ENCODE measurements at places on chromosomes 1 and 21.

DNA sequence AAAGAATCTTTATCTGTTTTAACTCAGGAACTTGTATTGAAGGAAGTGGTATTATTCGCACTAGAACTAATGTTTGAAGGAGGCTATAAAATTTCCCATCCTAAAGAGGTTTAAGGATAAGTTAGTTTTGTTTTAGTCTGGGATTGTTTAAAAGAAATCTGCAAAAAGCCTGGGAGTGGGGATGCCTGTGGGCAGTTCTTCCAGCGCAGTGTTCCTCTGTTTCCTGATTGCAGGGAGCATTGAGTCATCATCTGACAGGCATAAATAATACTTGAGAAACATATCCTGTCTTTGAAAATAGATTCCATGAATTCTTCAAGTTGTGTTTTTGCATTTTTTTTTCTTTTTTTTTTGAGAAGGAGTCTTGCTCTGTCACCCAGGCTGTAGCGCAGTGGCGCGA is 350.8 kb upstream of the PTBP2 start:
- DNase-seq, result peak; percentile 65

DNA sequence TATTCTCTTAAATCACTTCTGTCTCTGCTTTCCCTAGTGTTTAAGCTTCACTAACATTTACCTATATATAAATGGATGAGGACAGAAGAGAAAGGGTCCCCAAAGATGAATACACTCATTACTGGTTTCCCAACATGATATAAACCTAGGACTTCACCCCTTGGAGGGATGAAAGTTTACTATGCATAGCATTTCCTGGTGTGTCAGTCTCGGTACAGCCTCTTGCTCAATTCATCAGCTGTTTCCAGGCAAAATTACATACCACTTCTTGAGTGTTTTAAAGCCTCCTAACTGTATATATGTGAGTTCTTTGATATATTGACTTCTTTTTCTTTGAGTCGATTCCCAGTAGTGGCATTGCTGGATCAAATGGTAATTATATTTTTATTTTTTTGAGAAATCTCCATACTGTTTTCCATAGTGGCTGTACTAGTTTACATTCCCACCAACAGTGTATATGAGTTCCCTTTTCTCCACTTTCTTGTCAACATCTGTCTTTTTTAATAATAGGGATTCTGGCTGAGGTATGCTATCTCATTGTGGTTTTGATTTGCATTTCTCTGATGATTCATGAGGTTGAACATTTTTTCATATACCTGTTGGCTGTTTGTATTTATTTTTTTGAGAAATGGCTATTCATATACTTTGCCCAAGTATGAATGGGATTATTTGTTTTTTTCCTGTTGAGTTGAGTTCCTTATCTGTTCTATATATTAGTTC is 259.3 kb upstream of the CACYBP start:
- peak; percentile 56 for DNase-seq

DNA sequence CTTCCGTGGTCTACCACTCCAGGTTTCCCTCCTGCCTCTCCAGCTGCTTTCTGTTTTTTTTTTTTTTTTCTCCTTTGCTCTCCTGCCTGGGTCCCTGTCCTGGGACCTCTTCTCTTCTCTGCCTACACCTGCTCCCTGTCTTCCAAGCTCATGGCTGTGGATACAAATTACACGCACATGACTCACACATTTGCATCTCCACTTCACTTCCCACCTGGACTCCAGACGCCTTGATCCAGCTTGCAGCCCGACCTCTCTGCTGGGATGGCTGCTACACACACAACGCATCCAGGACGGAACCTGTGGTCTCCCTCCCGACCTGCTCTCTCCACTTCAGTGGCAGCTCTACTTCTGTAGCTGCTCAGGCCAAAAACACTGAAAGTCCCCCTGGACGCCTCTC is 44.4 kb upstream of the B3GALT5 start:
- no peak for DNase-seq

- no peak for DNase-seq
Observed at GRCh38 chr1:235881930-235882700, 15.4 kb upstream of the LYST start.

DNA sequence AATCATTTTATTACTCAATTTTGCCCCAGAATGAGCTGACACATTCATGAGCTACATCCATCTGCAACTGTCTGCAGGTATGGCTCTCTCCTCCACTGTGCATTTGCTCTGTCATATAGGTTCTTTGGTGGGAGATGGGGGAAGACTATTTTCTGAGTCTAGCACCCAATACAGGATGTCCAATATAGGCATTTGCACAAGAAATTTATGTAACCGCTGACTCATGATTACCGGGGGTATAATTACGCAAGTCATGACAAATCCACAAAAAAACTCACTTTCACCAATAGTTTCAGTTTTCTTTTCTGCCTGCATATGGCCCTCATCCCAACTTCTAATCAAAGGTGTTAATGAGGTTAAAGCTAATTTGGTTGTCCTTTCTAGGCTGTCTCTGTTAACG is 17.5 kb upstream of the VSIG8 start:
- DNase-seq, result peak; percentile 89

DNA sequence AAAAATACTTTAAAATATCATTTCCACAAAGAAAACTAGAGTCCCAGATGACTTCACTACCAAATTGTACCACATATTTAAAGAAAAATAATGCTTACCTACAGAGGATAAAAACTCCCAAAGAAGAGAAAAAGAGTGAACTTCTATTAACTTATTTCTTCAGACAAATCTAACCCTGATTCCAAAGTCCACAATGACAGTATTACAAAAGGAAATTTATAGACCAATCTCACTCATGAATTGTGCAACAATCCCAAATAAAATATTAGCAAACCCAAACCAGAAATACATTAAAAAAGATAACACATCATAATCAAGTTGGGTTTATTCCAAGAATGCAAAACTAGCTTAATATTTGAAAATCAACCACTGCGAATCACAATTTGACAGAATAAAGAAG is 161.4 kb upstream of the GALNT2 start:
- DNase-seq, result no peak

GRCh38 chr1:154996966-154997701 is 3.7 kb downstream of the LENEP start:
- DNase-seq, result no peak

- DNase-seq, result peak; percentile 44
Observed at GRCh38 chr1:194813096-194813495, 1626.7 kb upstream of the B3GALT2 start.

DNA sequence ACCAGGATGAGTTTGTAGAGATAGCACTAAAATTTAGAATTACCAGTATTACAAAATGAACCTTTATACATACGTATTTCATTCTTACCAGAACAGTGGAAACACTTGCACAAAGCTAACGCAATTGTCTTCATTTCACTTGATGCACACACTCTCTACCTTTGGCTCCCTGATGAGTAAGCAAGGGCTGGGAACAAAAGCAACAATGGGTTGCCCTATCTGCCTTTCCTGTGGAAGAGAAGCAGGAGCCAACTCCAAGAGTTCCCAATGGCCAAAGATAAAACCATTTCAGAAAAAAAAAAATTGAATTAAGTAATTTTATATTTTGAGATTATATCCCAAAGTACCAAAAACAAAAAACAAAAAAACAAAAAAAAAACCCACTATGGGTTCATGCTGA is 344.1 kb upstream of the GREM2 start:
- no peak for DNase-seq

GRCh38 chr1:91622616-91623015 is 122.0 kb downstream of the CDC7 start:
- no peak for DNase-seq

DNA sequence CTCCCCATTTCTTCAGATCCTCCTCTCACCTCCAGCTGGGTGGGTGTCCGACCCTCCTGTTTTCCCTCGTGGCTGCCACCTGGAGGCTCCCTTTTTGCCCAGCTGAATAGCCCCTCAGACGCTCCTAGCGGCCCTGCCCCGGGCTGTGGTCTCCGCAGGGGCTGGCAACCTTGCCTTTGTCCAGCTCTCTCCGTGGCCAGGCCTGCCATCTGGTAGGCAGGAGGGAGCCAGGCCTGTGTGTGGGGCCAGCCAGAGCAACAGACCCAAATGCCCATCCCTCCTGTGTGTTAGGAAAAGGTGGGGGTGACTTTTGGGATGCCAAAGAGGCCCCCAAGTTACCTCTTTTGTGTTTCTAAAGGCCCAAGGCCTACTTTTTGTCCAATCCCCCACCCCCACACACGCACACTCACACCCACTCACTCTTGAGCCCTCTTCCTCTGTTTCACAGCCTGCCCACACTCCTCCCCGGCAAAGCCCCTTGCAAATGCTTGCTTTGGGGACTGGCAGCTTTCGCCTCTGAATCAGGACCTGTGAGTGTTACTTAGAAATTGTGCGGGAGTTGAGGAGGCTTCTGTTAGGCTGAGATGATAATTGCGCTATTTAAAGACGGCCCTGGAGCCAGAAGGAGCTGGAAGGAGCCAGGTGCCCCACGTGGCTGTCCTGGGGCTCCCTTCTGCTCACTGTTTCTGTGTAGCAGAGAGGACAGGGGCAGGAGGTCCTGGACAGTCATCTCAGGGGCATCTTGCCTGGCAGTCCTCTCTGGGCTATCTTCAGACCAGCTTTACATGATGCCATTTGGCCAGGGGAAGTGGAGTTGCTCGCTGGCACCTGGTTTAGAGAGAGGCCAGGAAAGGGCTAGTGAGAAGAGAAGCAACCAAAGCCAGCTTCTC is 9.1 kb downstream of the PPFIA4 start:
- DNase-seq, result no peak

- DNase-seq, result no peak
Observed at GRCh38 chr1:63955370-63956145, 181.7 kb downstream of the ROR1 start.

GRCh38 chr1:214391873-214392645 is 111.1 kb downstream of the SMYD2 start:
- DNase-seq, result no peak

- no peak for DNase-seq
Observed at GRCh38 chr1:47532921-47533792, 95.3 kb downstream of the FOXD2 start.

GRCh38 chr1:115641762-115642167 is at the start of gene VANGL1:
VANGL1 (plus strand) TSS chr1:115641970; CDS start chr1:115651414, 9,444 bp downstream.
- DNase-seq, result no peak

GRCh38 chr1:185473186-185473585 is 156.1 kb upstream of the IVNS1ABP start:
- DNase-seq, result no peak

GRCh38 chr1:43659212-43660166 is 9.5 kb downstream of the KDM4A start:
- DNase-seq, result no peak

- DNase-seq, result no peak
Observed at GRCh38 chr1:230383425-230383824, 42.7 kb downstream of the PGBD5 start.

- no peak for DNase-seq
Observed at GRCh38 chr21:41537356-41537755, 29.4 kb upstream of the TMPRSS2 start.

DNA sequence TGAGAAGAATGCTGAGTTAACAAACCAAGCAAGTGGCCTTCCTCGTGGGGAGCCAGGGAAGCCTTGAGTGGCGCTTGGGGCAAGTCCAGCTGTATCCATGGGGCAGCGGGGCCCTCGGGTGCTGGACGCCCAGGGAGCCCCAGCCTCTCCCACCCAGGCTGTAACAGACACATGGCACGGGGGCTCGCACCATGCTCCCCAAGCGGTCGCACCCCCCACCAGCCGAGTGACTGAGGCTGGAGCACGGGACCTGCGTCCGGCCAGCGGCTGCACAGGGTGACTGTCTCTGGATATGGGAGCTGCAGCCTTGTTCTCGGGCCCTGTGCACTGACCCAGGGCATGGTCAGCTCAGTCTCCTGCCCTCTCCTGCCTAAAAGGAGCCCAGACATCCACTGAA is 53.9 kb upstream of the ACTRT2 start:
- no peak for DNase-seq

DNA sequence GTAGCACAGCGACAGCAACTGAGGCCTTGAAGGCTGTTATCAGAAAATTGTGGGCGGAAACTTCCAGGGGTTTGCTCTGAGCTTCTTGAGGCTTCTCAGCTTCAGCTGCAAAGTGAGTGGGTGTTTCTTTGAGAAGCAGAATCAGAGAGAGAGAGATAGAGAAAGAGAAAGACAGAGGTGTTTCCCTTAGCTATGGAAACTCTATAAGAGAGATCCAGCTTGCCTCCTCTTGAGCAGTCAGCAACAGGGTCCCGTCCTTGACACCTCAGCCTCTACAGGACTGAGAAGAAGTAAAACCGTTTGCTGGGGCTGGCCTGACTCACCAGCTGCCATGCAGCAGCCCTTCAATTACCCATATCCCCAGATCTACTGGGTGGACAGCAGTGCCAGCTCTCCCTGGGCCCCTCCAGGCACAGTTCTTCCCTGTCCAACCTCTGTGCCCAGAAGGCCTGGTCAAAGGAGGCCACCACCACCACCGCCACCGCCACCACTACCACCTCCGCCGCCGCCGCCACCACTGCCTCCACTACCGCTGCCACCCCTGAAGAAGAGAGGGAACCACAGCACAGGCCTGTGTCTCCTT is at the start of gene FASLG:
TSS of gene FASLG (plus strand) at position 233 of the 583 bp plus-strand sequence. CDS start at position 332, 99 bp downstream.
- DNase-seq, result no peak

GRCh38 chr1:12413664-12414410 is 184.0 kb downstream of the VPS13D start:
- DNase-seq, result no peak

DNA sequence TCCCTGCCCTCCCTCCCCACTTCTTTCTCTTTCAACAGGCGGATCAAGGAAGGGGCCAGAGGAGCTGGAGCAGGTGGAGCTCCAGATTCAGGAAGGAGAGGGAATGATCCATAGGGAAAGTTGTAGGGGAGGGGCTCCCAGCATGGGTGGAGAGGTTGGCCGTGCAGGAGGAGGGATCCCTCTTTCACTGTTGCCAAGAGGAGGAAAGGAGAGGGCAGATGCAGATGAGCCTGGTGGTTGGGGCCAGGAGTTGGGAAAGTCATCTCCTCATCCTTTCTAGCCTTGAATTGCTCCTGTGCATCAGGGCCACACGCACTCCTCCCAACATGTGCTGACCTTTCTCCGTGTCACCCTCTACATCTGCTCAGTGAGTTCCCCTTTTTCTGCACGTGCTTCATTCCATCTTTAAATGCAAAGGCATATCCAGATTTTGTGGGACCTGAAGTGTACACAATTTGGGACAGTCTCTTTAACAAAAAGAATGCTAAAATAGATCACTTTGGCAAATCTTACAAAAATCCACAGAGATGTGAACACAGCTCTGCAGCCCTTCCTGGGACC is 32.4 kb downstream of the ZBTB18 start:
- DNase-seq, result no peak

DNA sequence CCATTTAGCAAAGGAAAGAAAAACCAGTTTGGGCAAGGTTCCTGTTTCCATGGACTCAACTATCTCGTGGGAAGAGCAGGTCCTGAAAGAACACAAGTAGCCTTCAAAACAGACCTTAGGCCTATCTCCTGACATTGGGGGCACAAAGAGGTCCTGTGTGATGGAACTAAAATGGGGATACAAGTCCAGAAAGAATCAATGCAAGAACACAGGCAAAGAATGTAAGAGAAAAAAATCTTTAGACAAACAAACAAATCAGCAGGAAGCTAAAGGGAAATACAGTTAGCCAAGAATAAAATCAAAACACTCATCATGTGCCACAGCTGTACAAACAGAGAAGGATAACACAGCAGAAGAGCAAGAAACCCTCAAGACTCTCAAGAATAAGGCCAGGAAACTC is 28.2 kb downstream of the SLC30A10 start:
- no peak for DNase-seq

All from bronchial epithelial cell (primary cell).